ENCODE measurements at places on chromosomes 5 and 9.

DNA sequence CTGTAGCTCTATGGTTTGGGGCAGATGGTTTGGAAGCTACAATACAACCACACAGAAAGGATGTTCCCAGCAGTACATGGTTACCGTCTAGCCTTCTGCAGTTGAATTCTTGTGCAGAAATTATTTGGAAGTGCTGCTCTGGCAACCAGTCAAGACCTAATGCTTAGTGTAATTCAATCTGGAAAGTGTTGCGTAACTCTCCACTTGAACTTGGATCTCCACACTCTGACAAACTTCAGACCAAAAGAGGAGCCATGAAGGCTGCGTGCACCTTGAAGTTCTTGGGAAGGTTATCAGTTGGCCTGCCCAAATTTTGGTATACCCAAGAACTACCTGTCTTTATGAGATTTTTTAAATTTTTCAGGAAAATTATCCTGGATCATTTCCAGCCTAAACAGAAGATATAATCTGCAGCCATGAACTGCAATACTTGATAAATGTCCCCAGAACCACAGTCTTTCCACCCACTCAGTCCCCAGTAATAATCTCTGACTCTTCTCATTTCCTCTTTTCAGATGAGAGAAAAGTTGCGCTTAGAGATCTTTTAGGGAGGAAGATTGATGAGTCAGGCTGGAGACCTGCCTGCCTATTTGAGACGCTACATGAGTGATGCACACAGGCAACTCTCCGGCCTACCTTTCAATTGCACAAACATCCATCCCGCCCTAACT is 159.9 kb downstream of the FANCC start:
- no peak for DNase-seq

DNA sequence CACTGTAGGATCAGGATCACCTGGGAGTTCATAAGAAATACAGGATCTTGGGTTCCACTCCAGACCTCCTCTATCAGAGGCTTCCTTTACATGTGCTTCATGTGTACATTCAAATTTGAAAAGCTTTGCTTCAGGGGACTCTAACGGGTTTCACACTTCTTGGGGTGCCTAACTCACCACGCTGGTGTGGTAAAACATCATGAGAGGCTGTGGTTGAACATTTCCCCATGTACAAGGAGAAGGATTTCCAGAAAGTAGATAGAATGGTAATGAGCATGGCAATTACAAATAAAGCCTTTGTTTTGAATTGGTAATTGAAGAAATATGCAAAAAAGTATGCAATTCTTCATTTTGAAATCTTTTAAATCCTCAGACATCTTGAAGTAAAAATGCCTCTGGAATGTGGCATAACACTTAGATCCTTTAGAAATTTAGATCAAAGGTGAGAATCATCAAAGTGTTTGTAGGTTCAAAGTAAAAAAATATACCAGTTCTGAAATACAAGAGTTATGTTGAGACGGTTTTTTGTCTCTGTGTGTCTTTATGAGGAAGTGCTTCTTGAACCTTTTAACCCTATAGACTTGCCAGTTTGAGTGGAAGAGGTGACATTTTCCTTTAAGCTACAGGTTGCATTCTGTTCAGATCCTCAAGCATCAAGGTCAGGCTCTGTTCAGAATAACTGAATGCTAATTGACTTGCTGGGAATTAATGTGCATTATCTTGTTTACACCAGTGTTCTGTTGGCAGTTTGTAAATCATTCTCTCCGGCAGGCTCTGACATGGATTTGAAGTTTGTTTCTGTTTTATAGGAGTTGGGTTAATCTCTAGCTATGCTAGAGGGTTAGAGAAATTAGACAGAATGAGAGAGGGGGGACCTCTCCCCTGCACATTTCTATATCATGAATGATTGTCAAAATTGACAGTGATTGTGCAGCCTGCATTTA is 415.3 kb downstream of the MAN2A1 start:
- DNase-seq = no peak

GRCh38 chr9:69292078-69292477 is 32.9 kb upstream of the ENTREP1 start:
- no peak for DNase-seq

GRCh38 chr9:132056717-132057560 is 22.7 kb downstream of the MED27 start:
- DNase-seq = no peak
